Left lung (tissue), 14 donors: ENCODE measurements at places on chromosomes 12 and 14. TPM values are rescaled to one million over a fixed set of nuclear protein-coding genes. Genes with fewer than 3 reads are reported as not detected.

The KLHL33 gene
- 0.31 TPM for total RNA-seq

GRCh38 chr12:55692631-55693322, 14.9 kb downstream of the ITGA7 start:
- peak; percentile 14 for DNase-seq

GRCh38 chr14:95257521-95257920, 62.2 kb downstream of the CLMN start:
- no peak for DNase-seq

- no peak for DNase-seq
These were observed 2.8 kb downstream of the RALGAPA1 start for GRCh38 chr14:35806006-35806907.

- DNase-seq = no peak
These were observed 1128.6 kb downstream of the SLC16A7 start for GRCh38 chr12:60724475-60724874.
